ENCODE measurements at places on chromosomes 1 and 21.

GRCh38 chr1:43340559-43340958 lies 2.9 kb downstream of the MPL start:
- DNase-seq, result no peak

DNA sequence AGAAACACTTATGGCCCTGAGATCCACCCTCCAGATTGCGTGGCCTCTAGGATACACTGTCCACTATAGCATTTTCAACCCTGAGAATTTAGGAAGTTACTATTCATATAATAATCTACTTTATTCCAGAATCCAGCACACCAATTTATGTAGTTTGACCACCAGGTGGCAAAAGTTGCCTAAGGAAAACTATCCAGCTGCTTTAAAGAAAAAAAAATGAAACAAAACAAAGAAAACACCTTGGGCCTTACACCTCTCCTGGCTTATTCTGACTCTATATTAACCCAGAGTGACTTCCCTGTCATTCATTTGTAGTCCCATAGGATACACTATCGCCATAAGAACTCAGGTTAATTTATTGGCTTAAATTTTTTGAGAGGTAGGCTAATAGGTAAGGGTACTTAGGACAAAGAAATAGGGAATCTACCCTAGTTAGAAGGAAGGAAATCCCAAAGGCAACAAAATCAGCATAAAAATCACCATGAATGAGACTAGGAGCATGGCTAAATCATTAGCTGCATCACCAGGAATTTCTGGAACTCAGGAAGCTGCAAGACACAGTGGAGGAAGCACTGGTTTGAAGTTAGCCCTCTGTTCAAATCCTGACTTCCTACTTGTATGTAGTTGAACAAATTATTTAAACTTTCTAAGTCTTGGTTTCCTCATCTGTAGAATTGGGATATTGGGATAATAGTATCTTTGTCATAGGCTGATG lies 107.5 kb downstream of the SPAG17 start:
- DNase-seq, result no peak

- no peak for DNase-seq
Measured at GRCh38 chr21:17045214-17045853, 467.5 kb upstream of the CXADR start.

DNA sequence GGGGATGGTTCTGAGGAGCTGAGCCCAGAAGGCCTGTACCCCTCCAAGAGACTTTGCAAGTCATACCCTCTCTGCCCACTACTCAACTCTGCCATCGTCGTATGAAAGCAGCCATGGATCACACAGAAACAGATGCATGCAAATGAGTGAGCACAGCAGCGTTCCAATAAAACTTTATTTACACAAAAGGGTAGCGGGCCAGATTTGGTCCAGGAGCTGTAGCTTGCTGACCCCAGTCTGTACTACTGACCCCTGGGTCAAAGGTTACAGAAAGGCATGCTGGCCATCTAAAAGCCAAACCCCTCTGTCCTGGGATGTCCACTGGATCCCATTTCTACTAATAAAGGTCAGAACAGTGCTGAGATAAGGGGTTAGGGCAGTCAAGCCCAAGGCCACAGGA lies 8.8 kb upstream of the AGTRAP start:
- DNase-seq, result no peak

- DNase-seq, result no peak
Measured at GRCh38 chr1:44460107-44460882, 55.2 kb downstream of the RNF220 start.

GRCh38 chr1:155759966-155760630 lies 71.2 kb downstream of the DAP3 start:
- DNase-seq, result no peak

DNA sequence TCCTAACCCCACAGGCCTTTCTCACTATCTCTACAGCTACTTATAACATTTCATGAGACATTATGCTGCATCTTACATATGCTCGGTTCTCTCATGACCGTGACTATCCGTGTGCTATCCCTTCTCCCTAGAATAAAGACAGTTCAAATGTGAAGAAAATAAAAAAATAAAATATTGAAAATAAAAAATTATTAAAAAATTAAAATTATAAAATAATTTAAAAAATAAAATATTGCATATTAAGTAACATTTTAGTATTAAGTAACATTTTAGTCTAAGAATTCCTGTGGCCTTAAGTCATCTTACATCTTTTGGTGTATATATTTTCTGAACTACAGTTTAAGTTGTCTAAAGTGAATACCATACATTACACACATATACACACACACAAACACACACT lies 415.5 kb downstream of the DPYD start:
- no peak for DNase-seq

GRCh38 chr1:234975122-234975940 lies 153.3 kb downstream of the TOMM20 start:
- peak; percentile 70 for DNase-seq

- DNase-seq, result no peak
Measured at GRCh38 chr1:6625584-6626149, 999 bp downstream of the THAP3 start.

DNA sequence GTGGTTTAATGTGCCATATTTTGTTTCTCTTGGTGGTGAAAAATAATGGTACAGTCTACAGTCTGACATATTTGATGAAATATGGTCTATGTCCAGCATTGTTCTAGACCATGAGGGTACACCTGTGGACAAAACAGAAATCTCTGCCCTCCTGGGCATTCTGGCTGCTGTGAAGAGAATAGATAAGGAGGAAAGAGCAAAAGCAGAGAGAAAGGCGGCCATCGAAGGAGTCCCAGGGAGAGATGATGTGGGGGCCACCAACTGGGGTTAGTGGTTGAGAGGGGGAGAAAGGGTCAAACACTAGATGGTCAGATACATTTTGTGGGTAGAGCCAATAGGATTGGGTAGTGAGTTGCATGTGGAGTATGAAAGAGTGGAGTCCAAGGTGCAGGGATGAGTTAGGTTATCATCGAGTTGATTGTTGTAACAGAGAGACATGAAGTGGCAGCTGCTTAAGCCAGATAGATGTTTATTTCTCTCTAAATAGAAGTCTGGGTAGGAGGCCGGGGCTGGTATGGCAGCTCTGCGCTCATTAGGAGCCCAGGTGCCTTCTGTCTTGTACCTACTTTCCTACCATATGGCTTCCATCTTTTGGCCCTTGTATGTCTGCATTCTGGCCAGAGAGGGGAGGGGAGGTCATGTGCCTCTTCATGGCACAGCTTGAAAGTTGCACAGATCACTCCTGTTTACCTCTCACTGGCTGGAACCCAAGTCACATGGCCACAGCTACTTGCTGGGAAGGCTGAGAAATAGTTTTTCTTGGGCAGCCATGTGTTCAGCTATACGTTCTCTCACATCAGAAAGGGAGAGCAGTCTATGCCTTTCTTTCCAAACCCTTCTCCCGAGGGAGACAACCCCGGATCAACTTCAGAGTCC lies 13.0 kb downstream of the UBE4B start:
- DNase-seq, result no peak

GRCh38 chr1:106222403-106222802 lies 834.1 kb upstream of the PRMT6 start:
- DNase-seq, result no peak

- no peak for DNase-seq
Measured at GRCh38 chr1:18539171-18539570, 58.4 kb downstream of the KLHDC7A start.

DNA sequence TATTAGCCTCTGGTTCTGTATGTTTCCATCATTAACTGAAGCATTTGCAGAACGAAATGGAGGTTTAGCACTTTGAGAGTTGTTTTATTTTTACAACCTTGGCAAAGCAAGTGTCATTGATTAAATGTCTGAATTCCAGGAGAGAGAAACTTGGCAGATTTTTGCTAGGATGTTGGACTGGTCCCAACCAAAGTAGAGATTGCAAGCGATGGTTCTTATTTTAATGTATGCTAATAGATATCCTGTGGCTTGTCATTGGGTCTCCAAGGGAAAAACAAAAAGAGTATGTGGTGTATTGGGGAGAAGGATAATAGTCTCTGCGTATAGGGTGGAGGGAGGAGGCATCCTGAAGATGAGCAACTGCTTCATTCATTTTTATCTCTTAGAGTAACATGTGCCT lies 457.2 kb upstream of the RUNX1 start:
- peak; percentile 19 for DNase-seq

GRCh38 chr1:21818656-21819055 lies 6.6 kb downstream of the LDLRAD2 start:
- DNase-seq, result no peak

DNA sequence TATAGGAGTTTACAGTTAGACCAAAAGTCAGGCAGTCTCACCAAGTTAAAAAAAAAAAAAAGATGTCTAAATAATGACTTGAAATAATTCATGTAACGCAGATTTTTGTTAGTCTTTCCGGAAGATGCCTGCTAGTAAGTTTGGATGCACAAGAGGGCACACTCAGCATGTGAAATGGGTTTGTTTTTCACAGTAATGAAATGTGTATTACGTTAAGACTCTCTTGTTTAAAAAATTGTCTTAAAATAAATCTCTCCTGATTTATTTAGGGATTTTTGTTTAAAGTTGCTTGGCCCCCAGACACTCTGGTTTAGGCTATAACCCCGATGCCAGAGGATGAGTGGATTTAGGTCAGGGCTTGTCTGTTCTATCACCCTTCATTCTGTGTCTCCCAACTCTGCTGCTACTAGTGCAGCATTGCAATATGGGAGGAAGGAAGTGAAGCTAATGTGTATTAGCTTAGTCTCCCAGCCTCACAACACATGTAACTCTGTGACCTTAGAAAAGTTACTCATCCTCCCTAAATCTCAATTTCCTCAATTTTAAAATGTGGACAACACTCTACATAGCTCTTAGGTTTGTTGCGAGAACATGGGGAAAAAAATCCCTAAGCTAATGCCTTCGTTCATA lies 25.7 kb downstream of the CTH start:
- DNase-seq, result no peak

DNA sequence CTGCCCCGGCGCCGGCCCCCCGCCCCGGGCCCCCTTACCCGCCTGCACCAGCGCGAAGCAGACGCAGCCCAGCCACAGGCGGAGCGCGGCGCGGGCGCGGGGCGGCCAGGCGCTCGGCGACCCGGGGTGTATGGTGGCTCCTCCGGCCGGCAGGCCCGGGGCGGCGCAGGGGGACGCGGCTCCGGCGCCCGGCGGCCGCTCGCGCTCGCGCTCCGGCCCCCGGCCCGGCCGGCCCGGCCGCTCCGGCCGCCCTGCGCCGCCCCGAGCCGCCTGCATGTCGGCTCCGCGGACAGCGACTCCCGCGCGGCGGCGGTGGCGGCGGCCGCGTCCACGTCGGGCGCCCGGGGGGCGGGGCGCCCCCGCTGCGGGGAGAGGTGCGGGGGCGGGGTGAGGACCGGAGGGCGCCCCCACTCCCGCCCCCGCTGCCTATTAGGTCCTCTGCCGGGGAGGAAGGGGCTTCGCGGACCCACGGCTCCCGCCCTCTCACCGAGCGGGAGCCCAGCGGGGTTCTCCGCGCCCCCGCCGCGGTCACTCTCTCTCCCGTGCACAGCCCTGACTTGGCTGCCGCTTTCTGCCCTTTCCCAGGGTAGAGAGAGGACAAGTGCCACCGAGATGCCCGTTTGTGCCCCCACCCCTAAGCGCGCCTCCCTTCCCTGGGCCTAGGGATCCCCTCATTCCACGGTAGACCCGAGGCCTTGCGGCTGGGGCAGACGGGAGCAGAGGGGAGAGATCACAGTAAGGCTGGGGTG lies at the start of gene FNDC5:
FNDC5 (minus strand) TSS at position 298 of the 749 bp plus-strand sequence.
- no peak for DNase-seq

DNA sequence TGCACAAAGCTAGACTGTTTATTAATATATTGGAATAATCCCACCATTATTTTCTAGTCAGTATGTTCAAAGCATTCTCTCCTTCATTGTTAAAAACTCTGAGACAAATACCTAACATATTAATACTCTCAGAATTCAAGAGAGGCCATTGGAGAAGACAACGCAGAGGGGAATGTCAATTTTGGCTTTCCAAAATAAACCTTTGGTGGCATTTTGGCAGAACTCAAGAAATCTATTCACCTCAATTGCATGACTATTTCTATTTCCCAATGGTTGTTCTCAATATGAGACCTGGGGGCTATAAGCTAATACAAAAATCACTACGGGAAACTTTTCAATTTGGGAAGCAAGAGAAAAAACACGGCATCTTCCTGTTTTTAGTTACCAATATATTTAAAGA lies 58.5 kb downstream of the RUSC1 start:
- DNase-seq, result no peak

DNA sequence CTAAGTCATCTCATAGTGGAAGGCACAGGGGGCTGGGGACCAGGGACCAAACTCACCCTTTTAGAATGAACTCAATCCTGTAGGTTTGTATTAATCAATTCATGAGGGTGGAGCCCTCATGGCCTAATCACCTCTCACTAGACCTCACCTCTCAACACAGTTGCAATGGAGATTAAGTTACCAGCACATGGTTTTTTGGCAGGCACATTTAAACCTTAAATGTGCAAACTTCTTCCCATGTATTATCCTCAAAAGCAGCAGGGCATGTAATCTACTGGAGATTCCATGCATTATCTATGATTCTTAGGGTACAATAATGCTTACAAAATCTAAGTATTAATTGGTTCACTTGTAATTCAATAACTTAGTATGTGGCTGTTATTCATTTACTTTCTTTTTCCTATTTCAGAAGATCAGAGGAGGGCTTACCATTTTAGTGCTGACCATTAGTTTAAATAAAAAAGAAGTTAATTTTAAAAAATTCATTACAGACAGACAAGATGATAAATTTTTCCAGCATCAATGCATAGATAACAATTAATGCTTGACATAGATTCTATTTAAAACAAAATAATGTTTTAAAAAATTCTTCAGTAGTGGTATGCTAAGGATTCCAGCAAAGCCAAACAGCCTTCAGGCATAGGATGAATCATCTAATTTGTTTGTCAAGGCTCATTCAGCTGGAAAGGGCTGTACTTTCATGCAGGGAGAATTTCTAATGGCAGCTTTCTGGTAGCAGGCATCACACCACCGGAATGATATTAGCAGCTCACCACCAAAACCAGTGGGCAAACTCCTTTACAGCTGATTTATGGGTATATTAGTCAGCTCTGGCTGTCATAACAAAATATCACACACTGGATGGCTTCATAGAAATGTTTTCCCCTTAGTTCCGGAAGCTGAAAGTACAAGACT lies 124.6 kb upstream of the ZNF648 start:
- peak; percentile 50 for DNase-seq

All from AG04449 (cell line).